ENCODE measurements at places on chromosomes 16 and 17. TPM values are rescaled to one million over a fixed set of nuclear protein-coding genes. Genes with fewer than 3 reads are reported as not detected.

DNA sequence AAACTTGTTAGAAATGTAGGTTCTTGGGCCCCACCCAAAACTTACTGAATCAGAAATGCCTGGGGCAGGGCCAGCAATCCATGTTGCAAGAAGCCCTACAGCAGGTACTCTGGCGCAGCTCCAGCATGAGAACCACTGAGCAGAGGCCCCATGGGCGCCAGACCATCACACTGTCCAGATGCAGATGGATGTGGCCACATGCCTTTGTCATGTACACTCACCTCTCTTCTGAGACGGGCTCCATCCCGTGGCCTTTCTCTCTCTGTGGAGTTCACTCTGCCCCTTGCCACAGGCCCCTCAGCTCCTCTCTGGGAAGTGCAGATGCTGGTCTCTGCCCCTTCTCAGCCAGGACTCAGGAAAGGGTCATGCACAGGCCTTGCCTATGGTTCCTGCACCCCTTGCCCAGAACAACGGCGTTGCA is 2.3 kb upstream of the CCNF start:
- DNase-seq, result no peak

DNA sequence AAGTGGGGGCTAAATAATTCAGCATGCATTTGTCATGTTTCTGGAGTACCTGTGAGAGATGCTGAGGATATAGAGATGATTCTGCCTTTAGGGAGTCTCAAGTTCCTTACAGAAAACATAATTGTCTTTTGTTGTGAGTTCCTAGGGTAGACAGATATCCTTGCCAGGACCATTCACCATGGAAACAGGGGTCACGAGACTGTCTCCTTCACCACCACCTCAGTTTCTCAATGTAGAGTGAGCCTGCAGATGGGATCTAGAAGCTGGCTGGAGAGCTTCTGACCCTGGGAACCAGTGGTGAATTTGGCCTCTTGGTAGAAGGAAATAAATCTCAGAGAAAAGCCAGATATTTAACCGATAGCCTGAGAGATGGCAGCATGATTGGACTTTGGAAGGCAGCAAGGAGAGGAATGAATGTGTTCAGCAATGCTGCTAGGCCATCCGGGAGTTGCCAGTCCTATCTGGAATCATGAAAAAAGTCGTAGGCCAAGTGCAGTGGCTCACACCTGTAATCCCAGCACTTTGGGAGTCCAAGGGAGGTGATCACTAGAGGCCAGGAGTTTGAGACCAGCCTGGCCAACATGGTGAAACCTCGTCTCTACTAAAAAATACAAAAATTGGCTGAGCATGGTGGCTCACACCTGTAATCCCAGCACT is 7.4 kb upstream of the HDAC5 start:
- no peak for DNase-seq

- DNase-seq, result no peak
Measured at GRCh38 chr16:81609323-81609892, 164.8 kb downstream of the CMIP start.

- no peak for DNase-seq
Measured at GRCh38 chr16:31079342-31079944, 5.2 kb downstream of the ZNF646 start.

GRCh38 chr17:49510720-49511110 is 15.6 kb downstream of the NGFR start:
- no peak for DNase-seq

GRCh38 chr16:13390093-13390985 is 488.9 kb downstream of the SHISA9 start:
- no peak for DNase-seq

DNA sequence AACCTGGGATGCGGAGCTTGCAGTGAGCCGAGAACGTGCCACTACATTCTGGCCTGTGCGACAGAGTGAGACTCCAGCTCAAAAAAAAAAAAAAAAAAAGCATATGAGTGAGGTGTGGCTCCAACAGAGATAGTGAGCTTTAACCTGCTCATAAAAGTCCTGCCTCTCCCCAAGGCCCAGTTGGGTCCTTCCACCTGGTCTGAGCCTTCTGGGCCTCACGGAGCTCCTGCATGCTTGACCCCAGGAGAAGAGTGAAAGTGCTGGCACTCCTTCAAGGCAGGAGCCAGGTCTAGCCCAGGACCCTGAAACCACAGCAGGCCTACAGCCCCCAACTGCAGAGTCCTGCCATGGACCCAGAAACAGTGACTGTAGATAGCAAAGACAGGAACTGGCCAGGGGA is 17.7 kb downstream of the HSD11B2 start:
- DNase-seq, result no peak

DNA sequence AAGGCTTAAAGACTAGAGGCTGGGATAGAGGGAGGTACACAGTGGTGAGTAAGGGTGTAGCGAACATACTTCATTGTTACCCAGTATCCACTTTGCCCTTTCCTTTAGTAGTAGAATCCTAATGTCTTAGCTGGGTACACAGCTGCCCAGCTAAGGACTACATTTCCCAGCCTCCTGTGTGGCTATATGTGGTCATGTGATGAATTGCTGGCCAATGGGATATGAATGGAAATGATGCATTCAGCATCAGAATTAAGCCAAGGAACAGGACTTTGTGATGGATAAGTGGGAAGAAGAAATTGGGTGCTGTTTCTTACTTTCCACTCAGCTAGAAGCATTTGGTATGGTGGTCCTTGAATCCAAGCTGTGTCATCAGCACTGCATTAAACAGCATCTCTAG is 55.9 kb downstream of the FOXL1 start:
- no peak for DNase-seq

DNA sequence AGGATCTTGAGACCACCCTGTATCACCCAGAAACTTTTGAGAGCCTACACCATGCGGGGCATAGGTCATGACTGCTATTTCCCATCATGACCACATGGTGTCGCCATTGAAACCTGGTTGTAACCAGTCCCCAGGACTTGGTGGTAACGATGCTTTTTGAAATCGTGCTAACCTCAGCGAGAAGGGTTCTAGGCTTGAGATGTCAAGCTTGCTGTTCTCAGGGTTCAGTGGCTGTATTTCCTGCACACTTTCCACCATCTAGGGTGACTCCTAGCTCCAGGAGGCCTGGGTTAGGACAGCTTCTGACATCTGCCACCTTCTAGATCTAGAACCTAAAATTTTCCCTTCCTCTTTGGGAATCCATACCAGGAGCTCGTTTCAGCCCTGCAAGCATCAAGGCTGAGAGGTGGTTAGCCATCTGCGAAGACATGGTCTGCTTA is 13.0 kb upstream of the SPNS3 start:
- DNase-seq, result peak; percentile 51

DNA sequence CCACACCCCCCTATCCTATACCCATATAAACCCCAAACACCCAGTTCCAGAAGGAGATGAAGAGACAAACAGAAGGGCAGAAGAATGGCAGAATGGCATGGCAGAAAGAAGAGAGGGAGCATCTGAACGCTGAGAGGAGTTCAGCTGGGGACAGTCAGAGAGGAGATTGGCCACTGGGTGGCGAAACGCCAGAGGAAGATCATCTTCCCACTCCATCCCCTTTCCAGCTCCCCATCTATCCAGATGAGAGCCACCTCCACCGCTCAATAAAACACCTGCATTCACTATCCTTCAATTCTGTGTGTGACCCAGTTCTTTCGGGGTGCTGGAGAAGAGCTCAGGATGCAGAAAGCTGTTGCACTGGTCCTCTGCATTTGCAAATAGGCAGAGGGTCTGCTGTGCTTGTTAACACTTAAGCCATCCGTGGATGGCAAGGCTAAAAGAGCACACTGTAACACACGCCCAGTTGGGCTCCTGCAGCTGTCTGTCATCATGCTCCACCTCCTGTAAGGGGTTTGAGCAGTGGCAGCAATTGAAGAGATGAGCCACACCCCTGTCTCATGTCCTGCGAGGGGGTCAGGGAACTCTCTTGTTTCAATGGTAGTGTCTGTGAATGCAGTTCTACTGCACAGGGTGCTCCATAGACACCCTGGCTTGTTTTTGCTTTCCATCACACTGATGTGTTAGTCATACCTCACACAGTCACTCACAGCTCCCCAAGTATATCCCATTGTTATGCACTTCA is 1034.8 kb upstream of the RBFOX1 start:
- DNase-seq, result no peak

GRCh38 chr17:66383333-66383732 is 80.9 kb downstream of the PRKCA start:
- no peak for DNase-seq

- no peak for DNase-seq
Measured at GRCh38 chr16:69131167-69131838, 1.1 kb downstream of the CHTF8 start.

- DNase-seq, result no peak
Measured at GRCh38 chr17:41777157-41777573, 9.3 kb downstream of the JUP start.

GRCh38 chr17:71572343-71572742 is 548.5 kb upstream of the SOX9 start:
- no peak for DNase-seq

GRCh38 chr17:19897903-19898302 is 30.2 kb upstream of the ULK2 start:
- DNase-seq, result no peak

GRCh38 chr16:68779891-68780290 is 42.8 kb downstream of the CDH1 start:
- DNase-seq, result no peak

DNA sequence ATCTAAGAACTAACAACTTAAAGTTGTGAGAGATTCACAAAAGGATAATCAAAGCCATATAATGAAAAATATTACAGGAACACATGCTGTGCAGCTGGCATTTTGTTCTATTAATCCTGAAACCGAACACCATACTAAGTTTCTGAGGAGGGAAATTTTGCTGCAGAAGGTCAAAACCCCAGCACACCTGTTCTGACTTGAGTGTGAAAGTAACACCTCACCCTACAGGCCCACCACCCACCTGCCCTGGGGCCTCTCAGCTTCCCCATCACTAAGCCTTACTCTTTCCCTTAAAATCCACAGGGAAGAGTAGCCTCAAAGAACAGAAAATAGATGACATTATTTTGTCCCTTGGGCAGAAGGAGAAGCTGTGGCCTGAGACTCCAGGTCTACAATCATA is 44.8 kb downstream of the STAT5A start:
- no peak for DNase-seq

DNA sequence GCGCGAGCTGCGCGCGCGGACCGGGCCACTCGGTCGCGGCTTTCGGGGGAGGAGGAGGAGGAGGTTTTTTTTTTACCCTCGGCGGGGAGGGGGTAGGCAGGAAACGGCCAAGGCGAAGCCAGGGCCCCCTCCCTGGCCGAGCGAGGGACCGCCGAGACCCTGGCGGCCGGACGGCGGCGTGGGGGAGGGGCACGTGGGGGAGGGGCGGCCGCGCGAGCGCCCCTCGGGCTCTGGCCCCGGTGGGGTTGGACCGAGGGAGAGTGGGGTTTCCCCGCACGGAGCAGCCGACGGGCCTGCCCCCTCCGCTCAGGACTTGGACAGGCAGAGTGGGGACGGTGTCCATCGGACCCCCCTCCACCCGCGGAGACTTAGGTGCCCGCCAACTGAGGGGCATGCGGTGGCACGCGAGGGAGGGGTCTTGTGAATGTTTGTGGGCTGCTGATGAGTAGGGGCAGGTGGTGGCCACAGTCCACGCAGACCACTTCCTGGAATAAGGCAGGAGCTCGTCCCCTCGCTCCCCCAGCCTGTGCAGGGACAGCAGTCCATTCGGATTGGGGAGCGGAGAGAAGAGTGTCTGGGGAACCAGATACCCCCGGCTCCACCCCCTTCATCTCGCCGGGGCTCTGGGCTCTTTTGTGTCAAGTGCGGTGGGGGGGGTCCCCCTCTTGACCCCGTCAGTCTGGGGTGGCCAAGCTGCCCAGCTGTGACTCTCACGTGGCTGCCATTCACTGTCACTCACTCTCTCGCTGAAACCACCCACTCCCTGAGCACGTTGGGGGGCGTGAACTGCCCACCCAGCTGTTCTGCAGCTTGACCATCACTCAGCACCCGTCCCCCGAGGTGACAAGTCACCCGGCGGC is 3.0 kb upstream of the CHD3 start:
- DNase-seq, result peak; percentile 61

DNA sequence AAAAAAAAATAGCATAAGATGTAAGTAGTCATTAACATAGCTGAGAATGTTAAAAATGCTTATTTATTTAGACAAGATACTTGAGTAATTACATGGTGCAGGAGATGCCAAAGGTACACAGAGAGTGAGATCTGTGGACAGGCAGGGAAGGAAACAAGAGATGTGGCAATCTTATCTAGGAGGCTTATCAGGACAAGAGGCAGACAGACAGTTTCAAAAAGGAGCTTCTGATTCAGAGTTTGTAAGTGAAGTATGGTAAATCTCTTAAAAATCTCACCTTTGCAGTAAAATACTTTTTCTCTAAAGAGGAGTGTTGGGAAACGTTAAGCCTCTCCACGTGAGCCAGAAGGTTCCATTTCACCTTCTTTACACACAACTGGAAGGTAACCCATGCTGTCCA is 19.9 kb upstream of the GHDC start:
- no peak for DNase-seq

DNA sequence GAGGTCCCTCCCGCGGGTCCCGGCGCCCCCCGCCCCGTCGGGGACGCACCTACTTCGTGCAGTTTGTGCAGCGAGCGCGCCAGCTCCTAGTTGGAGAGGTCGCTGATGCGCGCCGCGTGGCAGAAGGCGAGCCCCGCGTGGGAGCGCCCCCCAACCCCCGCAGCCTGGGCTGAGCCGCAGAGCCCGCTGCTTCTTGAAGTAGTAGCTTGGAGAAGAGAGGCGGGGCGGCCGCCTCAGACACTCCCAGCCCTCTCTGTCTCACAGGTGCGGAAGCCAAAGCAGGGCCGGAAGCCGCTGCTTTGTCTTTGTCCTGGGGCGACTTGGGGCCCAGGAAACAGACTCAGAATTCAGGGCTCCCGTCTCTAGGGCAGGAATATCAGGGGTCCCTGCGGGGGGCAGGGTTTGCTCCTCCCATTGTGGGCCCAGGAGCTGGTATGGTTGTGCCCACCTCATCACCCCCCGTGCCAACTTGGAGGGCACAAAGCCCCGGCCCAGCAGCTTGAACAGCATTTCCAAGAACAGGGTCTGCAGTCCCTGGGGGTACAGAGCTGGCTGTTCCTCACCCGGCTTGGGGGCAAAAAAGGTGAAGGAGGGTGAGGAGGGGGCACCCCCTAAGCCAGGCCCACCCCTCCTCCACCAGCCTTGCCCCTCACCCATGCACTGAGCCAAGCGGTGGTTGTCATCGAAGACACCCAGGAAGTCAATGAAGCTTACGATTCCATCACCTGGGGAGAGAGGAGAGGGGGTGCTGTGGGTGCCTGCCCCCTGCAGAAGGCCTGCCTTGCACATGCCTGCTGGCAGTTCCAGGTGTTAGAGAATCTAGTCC is 13.5 kb downstream of the SPATA32 start:
- peak; percentile 85 for DNase-seq

GRCh38 chr17:79835470-79835899 is 3.8 kb downstream of the CBX4 start:
- DNase-seq, result no peak

Gene IL34
- not detected for polyA plus RNA-seq

Gene ABCA6
- polyA plus RNA-seq, result not detected

Gene KRTAP4-9
- not detected for polyA plus RNA-seq

Gene PLEKHH3
- polyA plus RNA-seq, result 0.32 TPM

Gene OTOA
- polyA plus RNA-seq, result not detected

Gene SLC4A1
- not detected for polyA plus RNA-seq

Gene GLP2R
- polyA plus RNA-seq, result not detected

Gene ZPBP2
- polyA plus RNA-seq, result not detected

Gene MAPT
- 0.39 TPM for polyA plus RNA-seq

Gene WNT9B
- not detected for polyA plus RNA-seq

Measured in CD4-positive, alpha-beta memory T cell (primary cell).